Stimulated activated CD8-positive, alpha-beta memory T cell treated with anti-CD3 and anti-CD28 coated beads, Interleukin-4, amount 100 ng/mL, for 1 hour (primary cell): ENCODE measurements at places on chromosomes 16 and 17.
A peak's percentile ranks its signal among the peaks of the same experiment; 100 is the strongest.

DNA sequence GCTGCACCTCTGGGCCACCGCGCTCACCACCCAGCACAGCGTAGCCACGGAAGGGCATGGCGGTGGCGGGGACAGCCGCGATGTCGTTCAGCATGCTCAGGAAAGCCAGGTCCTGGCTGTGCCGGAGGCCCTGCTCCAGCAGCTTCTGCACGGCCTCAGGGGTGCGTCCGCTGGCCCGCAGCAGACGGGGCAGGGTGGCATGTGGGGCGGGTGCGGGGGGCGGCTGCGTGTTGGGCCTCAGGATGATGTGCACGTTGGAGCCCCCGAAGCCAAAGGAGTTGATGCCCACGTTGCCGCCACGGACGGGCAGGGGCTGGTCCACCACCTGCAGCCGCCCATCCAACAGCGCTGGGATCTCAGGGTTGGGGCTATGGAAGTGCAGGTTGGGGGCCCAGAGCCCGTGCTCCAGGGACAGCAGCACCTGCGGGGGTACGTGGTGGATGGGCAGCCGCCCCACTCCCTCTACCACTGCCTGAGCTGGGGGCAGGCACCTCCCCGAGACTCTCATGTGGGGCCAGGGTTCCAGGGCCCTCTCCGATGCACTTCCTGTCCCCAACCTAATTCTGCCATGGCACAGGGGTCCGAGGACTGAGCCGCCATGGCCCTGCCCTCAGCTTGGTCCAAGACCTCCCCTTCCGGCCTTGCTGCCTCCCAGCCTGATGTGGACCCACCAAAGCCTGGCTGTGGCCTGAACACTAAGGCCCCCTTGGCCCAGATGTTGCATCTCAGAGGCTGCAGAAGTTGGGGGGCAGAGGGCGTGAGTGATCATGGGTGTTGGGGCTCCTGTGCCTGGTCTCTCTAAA is 6.6 kb downstream of the FASN start:
- no peak for DNase-seq

GRCh38 chr16:11734025-11734652 is 8.5 kb downstream of the TXNDC11 start:
- DNase-seq: no peak

DNA sequence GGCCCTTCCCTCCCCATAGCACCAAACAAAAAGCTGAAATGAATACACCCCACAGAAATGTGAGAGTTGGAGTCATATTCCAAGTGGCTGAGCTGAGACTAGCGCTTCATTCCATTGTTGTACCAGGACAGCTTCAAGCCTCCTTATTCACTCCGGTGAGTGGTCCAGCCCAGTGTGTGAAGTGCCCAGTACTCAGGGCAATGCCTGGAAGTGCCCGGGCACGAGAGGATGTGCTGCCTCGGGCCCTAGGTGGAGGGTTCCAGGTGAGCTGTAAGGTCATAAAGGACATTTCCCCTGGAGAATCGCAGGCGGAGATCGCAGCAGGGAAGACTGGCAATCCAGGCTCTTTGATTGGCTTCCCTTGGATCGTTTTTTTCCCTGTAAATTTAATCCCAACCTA is 5.4 kb upstream of the CYLD start:
- DNase-seq: no peak

- DNase-seq: no peak
These were observed 29.8 kb downstream of the LYRM1 start for GRCh38 chr16:20930365-20930690.

DNA sequence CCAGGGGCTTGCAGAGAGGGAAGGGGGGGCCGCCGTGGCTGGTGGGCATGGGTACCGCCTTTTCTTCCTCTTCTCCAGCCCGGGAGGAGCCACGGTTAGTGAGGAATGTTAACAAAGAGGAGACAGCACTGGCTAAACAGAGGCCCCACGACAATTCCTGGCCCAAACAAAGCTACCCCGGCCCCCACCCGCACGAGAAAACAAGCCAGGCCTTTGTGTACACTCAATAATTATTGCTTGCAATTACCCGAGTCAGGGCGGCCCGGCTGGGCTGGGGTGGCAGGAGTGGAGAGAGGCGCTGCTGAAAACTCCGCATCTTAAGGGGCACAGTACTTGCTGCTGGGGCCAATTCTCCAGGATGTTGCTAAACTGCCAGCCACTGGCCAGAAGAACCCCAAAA is 56.4 kb downstream of the IRX5 start:
- DNase-seq: no peak

- no peak for DNase-seq
These were observed at the start of gene TMEM114 for GRCh38 chr16:8589900-8590688. Gene TMEM114 (minus strand): TSS chr16:8590511. CDS start chr16:8589838, 673 bp downstream.

DNA sequence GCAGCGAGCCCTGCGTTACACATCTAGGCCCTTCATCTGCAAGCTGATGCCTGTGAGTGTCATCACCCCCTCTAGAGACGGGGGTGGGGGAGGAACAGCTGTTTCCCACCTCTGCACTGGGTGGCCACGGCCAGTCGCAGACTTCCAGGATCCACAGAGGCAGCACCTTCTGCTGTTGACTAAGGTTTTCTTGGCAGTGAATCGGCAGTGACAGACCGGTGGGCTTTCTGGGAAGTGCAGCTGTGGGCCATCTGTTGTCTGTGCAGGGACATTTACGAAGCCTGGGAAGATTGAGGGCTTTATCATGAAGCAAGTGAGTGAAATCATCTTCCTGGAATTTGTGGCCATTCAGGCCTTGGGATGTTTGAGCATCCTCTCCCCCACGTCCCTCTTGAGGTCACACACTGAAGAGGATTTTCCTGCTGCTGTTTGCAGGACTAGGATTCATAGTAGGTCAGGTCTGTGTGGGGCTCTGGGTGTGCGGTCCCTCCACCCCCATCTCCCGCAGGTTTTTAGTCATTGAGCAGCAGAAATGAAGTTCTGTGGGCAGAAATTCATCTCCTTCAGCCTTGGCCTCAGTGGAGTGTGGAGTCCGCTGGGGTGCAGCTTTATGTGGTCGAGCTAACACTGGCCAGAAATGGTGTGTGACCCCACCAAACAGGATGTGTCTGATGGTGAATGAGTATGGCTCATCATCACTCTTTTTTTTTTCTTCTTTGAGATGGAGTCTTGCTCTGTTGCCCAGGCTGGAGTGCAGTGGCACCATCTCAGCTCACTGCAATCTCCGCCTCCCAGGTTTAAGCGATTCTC is 12.0 kb downstream of the PGS1 start:
- no peak for DNase-seq

- DNase-seq: peak; percentile 50
These were observed 749 bp upstream of the MC1R start for GRCh38 chr16:89917773-89918452.

DNA sequence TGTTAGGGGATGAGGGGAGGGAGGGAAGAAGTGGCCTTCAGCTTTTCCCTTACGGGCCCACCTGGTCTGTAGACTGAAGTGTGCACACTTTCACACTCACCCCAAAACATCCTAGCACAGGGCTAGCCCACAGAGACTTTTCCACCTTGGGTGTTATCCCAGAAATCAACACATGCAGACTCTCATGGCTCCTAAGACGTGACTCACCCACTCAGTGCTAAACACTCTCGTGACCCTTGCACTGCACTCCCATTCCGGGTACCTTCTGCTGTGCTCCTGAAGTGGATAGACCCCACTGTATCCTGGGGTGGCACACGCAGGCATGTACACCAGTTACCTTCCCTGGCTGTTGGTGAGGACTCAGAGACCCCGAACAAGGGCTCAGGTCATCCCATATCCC is 23.0 kb upstream of the ABCC3 start:
- DNase-seq: no peak
